ENCODE measurements at places on chromosomes 1 and 21.

DNA sequence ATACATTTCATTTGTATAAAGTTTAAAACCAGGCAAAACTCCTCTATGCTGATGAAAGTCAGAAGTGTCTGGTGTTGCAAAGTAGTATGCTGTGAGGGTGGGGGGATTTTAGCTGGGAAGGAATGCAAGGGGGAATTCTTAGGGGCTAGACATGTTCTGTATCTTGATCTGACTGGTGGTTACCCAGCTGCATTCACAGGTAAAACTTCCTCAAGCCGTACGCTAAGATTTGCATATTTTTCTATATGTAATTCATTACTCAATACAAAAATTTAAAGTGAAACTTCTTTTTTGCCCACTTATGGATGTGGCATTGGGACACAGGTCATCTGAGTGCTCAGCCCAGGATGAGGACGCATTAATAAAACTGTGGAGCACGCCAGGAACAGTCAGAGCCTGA is 323.3 kb downstream of the PAPPA2 start:
- no peak for DNase-seq

GRCh38 chr1:2528966-2529783 is 888 bp downstream of the HES5 start:
- no peak for DNase-seq

DNA sequence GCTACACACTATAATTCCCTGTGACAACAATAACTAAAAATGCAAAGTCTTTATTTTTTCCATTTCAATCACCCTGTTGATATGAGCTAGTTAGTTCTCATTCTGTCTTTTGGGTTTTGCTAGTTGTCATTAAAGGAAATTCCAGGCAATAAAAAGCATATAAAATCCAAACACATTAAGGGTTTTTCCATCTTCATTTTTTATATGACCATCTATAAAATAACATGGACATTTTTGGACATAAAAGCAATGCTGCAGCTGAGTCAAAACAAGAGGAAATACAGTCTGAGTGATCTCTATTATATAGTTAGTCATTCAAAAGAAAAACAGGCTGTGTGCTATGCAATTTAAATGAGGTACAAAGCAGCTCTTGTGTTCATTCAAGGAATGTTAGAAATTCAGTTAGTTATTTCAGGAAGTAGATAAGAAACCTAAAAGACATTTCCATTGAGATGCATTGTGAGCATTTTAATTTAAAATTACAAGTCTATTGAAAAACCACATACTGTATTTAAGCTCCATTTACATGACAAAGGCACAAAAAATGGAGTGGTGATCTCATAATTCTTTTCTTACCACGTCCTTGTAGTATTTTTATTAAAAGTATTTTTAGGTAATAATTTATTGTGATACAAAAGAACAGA is 67.3 kb upstream of the BCL10 start:
- DNase-seq = peak; percentile 72

- no peak for DNase-seq
These were observed 1.1 kb downstream of the RNF187 start for GRCh38 chr1:228488125-228488817.

GRCh38 chr1:56256153-56257000 is 323.0 kb downstream of the PLPP3 start:
- DNase-seq = no peak

DNA sequence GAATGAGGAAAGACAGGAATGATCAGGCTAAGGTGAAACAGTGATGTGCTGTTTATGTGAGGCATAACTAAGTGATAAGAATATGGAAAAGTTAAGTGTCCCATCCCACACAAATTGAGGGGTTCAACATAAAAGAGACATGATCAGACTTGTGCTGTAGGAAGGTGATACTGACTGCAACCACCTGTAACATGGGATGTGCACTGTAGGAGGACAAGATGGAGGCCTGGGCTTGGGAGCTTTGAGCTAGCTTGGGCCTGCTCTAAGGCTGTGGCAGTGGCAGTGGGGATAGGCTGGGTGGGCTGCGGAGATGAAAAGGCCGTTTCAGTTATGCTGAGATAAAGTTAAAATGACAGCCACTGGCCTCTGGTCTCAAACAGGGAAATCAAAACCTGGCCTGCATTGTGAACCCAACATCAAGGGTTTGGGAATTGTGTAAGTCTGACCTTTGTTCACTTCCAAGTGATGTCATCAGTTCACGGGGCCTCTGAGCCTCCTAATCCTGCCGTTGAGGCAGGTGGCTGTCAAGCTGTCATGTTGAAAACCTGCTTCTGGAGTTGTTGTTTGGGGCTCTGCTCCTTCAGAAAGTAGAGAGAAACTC is 61.2 kb upstream of the TENT5C start:
- DNase-seq = no peak

All from SK-N-MC (cell line).